ENCODE measurements at places on chromosomes 1 and 21. TPM values are rescaled to one million over a fixed set of nuclear protein-coding genes. Genes with fewer than 3 reads are reported as not detected.

NBPF20 gene
- total RNA-seq, result 2.7 TPM

MAP3K7CL gene
- total RNA-seq, result 12.8 TPM

ASPM gene
- total RNA-seq, result 6.6 TPM

DNA sequence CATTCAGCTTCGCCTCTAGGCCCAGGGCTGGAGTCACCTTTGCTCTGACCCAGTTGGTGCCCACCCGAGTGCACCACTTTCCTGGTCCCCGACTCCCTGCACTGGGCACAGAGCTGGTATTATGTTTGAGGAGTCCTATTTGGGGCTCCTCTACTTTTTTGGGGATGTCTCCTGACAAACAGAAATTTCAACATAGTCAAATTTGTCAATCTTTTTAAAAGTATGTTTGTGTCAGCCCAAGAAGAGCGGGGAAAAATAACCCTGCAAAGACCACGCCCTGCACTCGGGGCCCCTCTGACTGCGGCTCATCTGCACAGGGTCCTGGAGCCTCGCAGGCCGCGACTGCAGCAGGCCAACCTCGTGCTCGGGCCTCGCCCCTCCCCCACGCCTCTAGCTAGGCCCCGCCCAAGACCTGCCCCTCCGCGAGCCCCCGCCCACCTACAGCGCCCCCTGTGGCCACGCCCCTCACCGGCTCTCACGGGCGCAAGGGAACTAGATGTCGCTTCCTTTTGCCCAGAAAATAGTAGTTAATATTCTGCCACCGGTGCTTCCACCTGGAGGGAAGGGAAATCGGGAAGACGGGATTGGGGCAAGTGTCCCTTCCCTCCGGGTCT, 11.4 kb downstream of the FAM229A start:
- no peak for DNase-seq

DNA sequence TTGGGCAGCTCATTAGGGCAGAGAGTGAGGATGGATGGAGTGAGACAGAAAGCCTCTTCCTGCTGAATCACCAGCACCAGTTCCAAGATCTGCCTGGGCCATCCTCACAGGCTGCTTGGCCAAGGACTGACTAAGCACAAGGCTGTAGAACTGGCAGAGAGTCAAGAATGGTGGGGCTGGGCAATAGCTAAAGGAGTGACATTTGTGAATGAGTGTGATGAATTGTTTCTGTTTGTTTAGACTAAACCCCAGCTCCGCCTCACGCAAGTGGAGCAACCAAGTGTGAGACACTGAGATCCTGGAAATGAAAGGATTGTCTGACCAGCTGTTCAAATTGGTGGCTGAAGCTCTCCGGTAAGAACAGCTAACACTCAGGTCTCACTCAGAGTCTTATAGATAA, 38.6 kb downstream of the BRINP2 start:
- DNase-seq, result no peak
